ENCODE measurements at places on chromosomes 16 and 17.

- peak; percentile 32 for DNase-seq
These were observed 160.4 kb downstream of the CMIP start for GRCh38 chr16:81604960-81605383.

- DNase-seq = peak; percentile 47
These were observed 49.8 kb upstream of the BAHCC1 start for GRCh38 chr17:81345228-81346089.

DNA sequence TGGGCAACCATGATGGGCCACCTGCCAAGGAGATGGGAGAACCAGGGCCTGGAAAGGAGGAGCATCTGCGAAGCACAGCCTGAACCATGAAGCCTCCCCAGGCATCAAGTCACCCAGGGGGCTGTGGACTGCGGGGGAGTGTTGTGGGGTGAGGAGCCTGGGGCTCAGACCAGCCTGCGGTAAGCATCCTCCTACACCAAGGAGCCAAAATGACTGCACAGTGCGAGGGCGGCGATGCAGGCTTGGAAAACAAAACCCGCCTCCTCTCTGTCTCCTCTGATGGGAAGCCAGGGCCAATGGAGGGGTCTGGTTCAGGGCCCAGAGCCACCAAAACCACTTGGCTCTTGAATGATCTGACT is 18.1 kb upstream of the MAF start:
- no peak for DNase-seq

GRCh38 chr16:85391769-85392583 is 221.1 kb upstream of the GSE1 start:
- DNase-seq = no peak

GRCh38 chr17:31499771-31500554 is 108.5 kb downstream of the RAB11FIP4 start:
- peak; percentile 59 for DNase-seq

- no peak for DNase-seq
These were observed 11.6 kb downstream of the CBFA2T3 start for GRCh38 chr16:88965411-88965810.

DNA sequence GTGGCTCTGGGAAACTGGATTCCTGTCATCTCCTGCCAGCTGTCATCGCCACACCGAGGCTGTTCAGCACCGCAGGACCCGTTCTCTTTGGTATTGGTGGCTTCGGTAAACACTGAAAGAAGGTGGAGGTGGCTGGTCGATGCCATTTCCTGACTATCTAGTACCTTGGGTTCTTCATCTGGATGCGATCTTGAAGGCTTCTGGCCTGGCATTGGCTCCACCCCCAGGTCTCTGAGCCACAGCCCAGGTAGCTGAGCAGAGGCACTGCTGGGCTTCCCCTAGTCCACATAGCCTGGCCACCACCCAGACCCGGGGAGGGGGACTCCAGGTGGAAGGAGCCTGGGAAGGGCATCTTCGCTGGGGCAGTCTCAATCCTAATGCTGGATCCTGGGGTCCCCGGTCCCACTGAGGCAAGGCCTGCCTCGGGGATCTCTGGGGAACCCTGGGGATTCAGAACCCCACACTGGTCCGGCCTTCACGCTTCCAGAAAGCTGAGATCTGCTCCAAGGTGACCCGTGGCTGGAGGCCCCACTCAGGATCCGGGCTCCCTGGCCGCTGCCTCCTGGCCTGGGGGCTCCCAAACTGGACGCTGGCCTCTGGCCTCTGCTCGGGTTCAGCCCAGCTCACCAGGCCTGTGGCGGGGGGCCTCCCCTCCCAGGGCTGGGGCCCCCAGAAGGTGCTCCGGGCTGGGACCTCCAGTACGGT is 1.8 kb downstream of the C16orf54 start:
- DNase-seq = no peak

DNA sequence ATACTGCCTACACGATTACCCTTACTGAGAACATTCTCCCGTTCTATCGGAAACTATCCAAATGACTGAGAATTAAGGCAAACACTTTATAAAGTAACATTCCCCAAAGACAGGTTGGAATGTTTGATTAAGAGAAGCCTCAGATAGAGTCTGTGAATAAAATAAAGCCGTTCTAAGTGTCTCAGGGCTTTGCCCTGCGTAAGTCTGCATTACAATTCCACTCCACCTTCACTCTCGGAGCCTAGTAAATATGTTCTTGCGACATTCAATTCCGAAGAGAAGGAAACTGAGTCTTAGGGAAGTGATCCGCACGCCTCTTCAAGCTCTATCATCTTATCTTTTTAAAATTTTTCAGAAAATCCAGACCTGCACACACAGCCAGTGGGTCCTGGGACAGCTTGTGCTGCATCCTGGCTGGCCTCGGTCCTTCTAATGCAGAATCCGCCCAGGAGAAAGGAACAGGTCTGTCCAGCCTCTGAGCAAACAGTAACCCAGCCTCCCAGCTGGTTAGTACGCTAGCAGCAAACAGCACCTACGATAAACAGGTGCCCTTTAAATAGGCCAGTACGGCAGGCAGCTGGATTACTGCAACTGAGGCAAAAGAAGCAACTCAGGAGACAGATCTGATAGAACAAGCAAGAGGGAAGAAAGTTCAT is 254.1 kb upstream of the IRX3 start:
- no peak for DNase-seq

DNA sequence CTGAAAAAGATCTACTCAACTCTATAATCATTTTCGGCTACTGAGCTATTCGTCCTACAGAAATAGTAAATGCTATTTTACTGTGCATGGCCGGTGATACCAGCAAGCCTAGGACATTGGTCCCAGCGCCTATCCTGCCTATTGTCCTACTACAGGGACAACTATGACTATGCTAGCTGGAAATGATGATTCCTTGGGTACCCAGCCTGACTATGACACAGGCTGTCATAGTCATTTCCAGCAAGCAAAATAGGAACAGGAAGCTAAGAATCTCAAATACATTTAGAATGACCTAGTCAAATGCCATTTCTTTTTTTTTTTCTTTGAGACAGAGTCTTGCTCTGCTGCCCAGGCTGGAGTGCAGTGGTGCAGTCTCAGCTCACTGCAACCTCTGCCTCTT is 33.7 kb upstream of the HSBP1 start:
- DNase-seq = no peak

- DNase-seq = peak; percentile 69
These were observed 51.3 kb downstream of the FTO start for GRCh38 chr16:53755026-53755910.

- peak; percentile 73 for DNase-seq
These were observed 11.0 kb downstream of the P3H4 start for GRCh38 chr17:41800601-41801373.

- peak; percentile 96 for DNase-seq
These were observed 18.3 kb upstream of the EFCAB13 start for GRCh38 chr17:47305302-47305923.

- DNase-seq = no peak
These were observed 2.7 kb downstream of the TBCD start for GRCh38 chr17:82754297-82755208.

- DNase-seq = peak; percentile 85
These were observed 12.6 kb upstream of the RNF222 start for GRCh38 chr17:8409966-8410882.

- DNase-seq = no peak
These were observed 14.7 kb downstream of the SOCS3 start for GRCh38 chr17:78345172-78345571.

DNA sequence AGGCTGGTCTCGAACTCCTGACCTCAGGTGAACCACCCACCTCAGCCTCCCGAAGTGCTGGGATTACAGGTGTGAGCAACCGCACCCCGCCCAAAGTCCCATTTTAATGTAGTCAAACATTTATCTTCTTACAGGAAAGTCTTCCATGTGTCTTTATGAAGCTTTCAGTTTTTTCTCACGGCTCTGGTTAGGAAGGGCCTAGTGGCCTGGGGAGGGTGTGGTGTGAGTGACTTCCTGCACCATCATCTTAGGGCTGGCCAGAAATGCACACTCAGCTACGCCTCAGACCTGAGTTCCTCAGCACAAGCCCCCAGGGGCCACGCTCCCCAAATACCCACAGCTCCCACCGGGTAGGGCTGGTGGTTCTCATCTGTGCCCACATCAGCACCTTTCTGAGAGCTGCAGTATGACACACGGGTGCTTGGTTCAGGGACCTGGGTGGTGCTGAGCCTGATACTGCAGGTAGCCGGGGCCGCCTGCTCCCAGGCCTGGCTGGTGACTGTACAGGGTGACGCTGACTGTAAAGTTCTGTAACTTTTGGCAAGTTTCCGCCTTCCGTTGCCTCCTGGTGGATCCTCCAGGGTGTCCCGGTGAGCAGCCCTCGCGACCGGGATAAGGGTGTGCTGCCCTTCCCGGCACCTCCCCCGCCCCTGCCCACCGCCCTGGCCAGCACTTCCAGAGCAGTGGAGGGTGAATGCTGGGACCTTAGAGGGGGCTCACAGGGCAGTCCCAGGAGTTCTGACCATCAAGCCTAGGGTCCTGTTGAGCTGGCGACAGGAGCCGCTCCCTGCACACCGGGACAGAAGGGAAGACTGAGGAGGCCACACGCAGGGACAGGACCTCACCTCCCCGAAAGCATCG is 52.5 kb downstream of the ZNF778 start:
- no peak for DNase-seq

GRCh38 chr16:75584108-75584507 is 17.9 kb downstream of the GABARAPL2 start:
- no peak for DNase-seq

GRCh38 chr16:24667244-24667764 is 62.1 kb upstream of the TNRC6A start:
- no peak for DNase-seq

- no peak for DNase-seq
These were observed 10.5 kb downstream of the PPM1D start for GRCh38 chr17:60610473-60610872.

GRCh38 chr17:913207-913606 is 66.4 kb downstream of the NXN start:
- DNase-seq = no peak

DNA sequence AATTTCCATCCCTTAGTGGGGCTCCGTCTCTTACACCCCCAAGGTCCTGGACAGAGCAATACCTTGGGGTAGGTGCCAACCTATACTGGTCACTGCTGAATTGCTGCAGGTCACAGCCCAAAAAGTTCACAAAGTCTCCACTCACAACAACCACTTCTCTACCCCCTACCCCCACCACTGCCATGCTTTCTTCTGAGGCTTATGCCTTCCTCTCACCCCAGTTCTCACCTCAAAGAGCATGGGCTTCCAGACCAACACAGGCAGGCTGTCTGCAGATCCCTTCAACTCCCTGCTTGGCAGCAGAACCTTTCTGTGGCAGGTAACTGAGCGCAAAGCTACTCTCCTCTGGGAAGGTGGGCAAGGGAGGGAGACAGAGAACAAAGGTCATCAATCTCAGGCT is 35.5 kb downstream of the C16orf78 start:
- DNase-seq = no peak

- no peak for DNase-seq
These were observed 190.3 kb downstream of the RBFOX3 start for GRCh38 chr17:79420318-79421243.

- no peak for DNase-seq
These were observed 210.0 kb downstream of the C16orf95 start for GRCh38 chr16:87107201-87107600.

DNA sequence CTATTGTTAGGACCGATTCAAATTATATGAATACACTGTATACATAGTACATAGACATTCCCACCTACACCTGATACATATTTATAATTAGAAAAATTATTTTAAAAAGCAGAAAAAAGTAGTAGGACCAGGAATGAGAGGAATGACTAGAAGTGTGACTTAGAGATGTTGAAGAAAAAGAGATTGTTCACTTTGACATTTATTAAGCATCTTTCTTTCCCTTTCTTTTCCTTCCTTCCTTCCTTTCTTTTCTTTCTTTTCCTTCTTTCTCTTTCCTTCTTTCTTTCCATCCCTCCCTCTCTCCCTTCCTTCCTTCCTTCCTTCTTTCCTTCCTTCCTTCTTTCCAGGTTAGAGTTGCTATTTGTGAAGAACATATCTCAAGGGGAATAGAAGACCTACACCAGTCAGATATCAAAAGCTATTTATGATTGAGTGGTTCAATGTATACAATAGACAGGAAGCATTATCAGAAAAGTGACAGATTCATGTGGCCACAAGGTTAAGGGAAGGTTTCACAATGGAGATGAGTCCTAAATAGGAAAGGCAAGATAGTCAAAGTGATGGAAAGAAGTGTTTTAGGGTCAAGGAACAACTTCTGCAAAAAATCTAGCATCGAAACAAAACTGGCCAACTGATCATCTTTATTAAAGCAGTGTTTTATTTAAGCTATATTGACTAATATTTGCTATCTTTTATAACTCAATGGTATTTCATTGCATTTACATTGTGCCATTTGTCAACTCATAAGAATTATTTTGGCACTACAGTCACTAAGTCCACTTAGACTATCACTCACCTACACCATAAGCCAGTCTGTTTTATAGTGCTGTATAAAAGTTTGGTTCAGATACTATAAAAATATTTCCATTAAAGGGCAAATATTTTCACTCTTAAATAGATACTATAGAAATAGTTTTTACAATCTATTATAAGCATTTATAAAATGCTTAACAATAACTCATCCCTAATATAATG is 54.1 kb upstream of the NACA2 start:
- DNase-seq = no peak

DNA sequence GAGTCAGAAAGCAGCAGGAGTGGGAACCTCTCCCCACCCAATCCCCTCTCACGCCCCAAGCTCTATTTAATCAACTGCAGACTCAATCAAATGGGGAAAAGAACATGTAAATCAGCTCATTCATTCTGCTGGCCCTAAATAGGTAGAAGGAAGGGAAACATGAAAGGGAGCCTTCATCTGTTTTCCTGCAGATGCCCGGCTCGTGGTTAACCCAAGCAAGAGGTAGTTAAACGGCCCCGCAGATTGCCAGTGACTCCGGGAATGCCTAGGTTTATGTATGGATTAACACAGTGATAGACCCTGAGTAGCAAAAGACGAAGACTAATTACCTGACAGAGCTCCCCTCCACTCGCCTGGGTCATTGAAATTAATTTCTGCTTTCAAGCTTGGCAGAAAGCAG is 542.0 kb downstream of the WWOX start:
- DNase-seq = no peak

Measured in kidney glomerular epithelial cell (primary cell).